GOT3 (cell line): ENCODE measurements at places on chromosomes 3 and 15.

- DNase-seq: no peak
These were observed 10.7 kb downstream of the STT3B start for GRCh38 chr3:31543375-31543774.

DNA sequence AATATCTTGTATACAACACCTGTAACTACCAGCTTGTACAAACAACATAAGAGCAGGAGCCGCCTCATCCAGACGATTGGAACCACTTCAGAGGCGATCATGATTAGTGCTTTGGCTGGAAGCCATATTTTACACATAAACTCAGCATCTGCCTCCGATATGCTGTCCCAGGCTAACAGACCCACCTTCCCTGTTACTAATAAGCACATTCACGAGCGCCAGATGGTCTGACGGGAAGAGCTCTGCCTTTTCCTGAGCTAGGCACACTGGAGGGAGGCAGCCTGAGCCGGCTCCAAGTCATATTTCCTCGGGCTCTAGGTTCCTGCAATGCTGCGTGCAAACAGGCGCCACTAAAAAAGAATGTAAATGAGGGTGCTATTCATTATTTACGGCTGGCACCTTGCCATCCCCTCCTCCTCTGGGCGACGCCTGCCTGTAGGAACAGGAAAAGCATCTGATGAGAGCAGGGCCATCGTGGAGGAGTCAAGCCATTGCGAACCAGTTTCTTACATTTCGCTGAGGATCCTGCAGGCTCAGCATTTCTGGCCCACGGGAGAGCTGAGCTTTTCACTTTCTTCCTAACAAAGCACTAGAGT is 98.2 kb downstream of the ANXA2 start:
- DNase-seq: no peak

GRCh38 chr3:159877924-159878323 is 110.7 kb upstream of the IL12A start:
- DNase-seq: no peak

- DNase-seq: no peak
These were observed 129.7 kb downstream of the PROS1 start for GRCh38 chr3:93843981-93844380.

GRCh38 chr3:144660186-144660585 is 688.6 kb downstream of the DIPK2A start:
- DNase-seq: no peak

- no peak for DNase-seq
These were observed 20.1 kb downstream of the SRGAP3 start for GRCh38 chr3:9229325-9229724.

- DNase-seq: no peak
These were observed 17.3 kb downstream of the ZDHHC19 start for GRCh38 chr3:196193736-196194541.

- DNase-seq: no peak
These were observed 81.0 kb downstream of the FBXL2 start for GRCh38 chr3:33358172-33358781.

DNA sequence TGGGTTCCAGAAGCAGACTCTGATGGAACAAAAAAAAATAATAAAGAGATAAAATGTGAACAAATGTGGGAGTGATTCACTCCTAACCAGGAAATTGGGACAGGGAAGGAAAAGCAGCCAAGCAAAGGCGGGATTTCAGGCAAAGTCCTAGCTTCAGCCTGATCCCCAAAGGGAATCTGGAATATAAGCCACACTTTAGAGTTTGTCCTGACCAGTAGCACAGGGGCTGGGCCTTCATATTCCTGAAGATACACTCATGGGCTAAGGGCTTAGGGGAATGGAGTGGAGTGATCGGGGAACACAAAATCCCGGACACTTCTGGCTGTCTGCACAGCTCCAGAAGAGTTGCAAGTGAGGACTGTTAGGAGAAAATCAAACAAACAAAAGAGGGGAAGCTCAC is 135.0 kb upstream of the COL8A1 start:
- DNase-seq: no peak

- DNase-seq: no peak
These were observed 87.3 kb upstream of the THBS1 start for GRCh38 chr15:39493424-39494067.

GRCh38 chr3:114827495-114827894 is 319.6 kb downstream of the ZBTB20 start:
- no peak for DNase-seq

DNA sequence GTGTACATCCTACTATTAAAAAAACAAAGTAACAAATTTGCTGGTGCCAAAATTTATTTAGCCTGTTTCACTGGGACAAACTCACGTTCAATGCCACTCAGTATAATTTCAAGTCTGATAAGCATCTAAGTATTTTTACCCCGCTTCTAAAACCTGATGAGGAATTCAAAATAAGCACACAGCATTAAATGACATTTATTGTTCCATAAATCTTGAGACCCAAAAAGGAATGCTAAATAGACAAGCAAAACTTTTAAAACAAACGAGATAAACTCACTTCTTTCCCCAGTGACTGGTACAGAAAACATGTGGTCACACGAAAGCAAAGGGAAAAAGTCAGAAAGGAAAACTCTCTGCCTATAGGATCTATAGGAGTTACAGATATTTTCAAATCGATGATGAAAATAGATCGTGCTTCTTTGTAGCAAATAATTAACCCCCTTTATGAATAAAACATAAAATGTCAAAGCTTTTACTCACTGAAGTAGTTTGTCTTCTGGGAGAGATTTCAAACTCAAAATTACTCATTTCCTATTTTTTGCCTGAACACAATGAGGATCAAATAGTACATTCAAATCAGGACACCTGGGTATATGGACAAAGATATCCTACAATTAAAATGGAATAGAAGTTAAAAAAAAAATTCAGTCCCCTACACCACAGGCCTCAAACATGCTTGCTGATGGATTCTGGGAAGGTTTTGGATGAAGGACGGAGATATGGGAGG is 51.7 kb downstream of the UBP1 start:
- no peak for DNase-seq

- no peak for DNase-seq
These were observed 56.1 kb downstream of the CRTC3 start for GRCh38 chr15:90585863-90586262.

- DNase-seq: no peak
These were observed 354.5 kb downstream of the WDR72 start for GRCh38 chr15:53404930-53405493.

DNA sequence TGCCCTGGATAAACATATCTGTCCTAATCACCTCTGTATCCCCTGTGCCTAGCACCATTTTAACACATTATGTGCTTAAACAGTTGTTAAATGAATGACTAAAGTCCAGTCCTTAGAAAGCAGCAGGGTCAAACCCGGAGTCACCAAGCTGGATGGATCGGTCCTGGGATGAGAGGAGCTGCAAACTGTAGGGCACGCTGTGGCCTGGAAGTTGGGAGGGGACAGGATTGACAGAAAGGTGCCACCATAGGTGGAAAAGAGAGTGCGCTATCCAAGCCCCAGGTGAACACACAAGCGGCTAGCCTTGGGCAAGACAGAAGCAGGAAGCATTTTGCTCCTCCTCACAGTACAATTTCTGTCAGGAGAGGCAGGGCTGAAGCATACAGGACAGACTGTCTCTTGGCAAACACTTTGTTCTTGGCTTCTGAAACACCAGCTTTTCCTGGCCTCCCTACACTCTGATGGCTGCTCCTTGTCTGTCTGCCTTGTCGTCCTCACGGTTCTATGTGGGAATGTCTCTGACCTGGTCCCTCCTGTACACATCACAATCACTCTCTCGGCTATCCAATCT is 48.4 kb upstream of the KY start:
- no peak for DNase-seq

GRCh38 chr3:130941793-130942192 is 47.9 kb downstream of the ATP2C1 start:
- no peak for DNase-seq

DNA sequence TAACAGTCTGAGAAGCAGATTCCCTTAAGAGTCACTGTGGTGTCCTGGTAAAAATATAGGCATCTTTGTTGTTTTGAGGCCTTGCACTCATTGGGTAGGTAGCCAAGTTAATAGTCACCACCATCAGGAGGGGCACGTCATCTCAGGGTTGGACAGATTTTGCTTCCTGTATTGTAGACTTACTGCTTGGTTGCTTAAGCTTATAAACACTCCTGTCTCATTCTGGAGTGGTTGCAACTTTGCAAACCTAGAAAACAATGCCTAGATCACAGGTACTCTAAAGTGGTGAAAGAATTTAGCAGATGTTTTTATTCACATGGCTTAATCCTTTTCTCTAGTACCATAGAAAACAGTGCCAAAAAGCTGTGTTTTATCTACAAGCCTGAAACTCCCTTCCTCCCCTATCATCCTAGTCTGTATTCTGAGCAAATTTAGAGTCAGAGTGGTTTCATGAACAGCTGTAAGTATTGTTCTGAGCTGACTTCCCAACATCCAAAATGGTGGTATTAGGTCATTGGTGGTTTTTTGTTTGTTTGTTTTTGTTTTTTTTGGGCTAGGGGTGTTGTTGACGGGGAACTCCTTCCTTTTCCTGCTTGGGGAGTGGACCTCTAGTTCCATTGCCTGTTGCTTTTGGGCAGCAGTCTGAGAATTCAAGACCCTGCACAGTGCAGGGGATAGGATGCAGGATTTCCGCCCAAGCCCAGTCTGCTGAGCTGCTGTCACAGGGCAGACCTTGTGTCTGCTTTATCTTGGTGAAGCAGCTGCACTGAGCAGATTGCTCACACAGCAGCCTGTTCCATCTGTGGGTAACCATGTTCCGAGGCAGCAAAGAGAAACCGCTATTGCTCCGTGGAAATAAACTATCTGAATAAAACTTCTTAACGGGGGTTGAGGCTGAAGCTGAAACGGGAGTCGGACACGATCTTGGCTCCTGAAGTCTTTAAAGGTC is 202.0 kb downstream of the AKAP13 start:
- no peak for DNase-seq

- DNase-seq: no peak
These were observed 11.0 kb downstream of the THBS1 start for GRCh38 chr15:39591896-39592315.

DNA sequence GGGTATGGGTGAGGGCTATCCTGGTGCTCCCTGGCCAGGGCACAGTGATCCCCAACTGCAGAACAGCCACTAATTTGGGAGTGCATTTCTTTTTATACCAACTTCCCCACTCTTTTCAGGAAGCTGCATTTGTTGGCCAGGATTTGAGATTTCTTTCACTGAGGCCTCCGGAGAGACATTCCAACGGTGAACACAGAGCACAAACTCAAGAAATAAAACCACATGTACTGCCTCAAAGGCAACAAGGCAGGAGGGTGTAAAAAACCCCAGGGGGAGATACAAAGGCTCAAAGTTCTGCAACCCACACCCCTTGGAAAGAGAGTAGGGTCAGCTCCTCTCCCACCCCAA is 65.3 kb downstream of the CPN2 start:
- DNase-seq: no peak

- DNase-seq: no peak
These were observed 1.5 kb upstream of the FSIP1 start for GRCh38 chr15:39784125-39784524.

GRCh38 chr3:31248563-31248992 is 284.1 kb upstream of the STT3B start:
- DNase-seq: no peak

DNA sequence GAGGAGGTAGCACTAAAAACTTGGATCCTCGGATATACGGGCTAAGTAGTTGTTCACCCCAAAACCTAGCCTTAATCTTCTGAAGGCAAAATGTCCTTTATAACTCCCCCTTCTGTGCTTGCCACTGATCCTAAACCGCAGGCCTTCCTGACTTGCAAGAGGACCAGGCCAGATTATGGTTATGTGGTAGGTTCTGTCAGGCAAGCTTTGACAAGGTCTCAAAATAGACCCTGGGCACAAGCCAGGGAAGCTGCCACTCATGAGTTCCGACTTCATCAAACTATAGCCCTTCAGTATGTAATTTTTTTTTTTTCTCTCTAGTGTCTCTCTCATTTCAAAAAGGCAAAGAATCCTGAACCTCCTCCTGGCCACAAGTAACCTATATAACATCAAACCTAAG is 3.2 kb downstream of the LRRFIP2 start:
- DNase-seq: no peak

DNA sequence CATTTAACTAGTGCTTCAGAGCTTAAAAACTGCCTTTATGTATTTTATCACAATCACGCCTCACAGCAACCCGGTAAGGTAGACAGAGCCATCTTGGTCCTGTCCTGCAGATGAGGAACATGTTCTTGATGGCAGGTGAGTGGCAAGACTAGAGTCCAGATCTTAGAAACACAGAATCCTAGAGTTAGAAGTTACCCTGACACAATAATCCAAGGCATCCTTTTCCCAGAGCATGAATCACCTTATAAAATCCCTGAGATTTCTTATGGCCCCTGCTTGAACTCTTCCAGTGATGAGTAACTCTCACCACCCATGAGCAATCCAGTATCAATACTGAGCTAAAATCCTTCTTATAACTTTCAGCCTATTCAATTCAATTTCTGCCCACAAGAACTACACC is 16.9 kb downstream of the POPDC2 start:
- no peak for DNase-seq

DNA sequence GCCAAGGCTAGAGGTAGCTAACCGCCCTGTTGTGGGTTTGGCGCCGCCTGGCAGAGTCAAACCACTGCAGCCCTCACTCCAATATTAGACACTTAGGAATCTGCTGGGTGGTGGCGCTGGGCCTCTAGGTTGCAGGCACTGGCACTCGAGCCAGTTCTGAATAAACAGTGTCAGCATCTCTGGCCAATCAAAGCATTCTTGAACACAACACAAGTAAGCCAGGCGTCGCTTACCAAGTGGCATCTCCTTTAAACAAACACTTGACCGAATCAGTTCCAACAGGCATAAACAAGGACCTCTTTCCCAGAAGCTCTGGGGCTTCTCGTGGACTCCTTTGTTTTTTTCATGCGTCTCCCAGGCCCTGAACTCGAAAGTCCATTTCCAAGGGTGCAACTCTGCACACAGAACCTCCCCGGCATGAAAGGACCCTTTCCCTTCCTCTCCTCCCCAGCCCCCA is 82.3 kb downstream of the LRIG1 start:
- no peak for DNase-seq

DNA sequence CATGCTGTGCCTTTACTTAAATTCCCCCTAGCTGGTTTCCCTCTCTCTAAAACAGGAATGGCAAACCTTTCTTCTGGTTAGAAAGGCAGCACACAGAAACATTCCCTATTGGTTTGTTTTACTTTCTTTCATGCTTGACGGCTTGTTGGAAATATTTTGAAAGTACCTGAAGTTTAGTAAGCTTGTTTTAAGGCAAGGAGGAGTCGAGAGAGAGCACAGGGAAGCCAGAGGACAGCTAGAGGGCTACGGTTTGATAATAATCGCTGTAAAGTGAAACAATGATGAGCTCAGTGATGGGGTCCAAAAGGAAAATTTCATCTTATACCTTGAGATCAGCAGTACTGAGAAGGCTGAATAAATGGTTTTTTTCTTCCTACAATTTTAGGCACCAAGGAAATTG is 64.1 kb downstream of the ATP13A4 start:
- DNase-seq: no peak

DNA sequence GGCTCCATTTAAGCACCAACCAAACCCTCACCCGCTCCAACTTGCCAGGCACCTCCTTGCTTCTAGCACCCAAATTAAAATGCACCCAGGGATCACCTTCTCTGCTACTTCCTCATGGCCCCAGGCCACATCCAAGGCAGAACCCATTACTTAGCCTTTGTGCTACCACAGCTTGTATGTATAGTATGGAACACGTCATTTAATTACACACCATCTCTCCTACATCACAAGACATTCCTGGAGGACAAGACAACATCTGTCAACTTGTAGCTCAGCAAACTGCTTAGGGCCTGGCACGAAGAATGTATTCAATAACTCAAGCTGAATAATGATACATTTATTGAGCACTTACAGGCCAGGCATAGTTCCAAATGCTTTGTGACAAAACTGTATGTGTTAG is 23.3 kb downstream of the ZDHHC3 start:
- DNase-seq: no peak
